ENCODE measurements at places on chromosomes 1 and 21.

GRCh38 chr1:170624146-170624545, 39.8 kb upstream of the PRRX1 start:
- DNase-seq = no peak

GRCh38 chr1:29783508-29784275, 547.4 kb downstream of the PTPRU start:
- DNase-seq = no peak

DNA sequence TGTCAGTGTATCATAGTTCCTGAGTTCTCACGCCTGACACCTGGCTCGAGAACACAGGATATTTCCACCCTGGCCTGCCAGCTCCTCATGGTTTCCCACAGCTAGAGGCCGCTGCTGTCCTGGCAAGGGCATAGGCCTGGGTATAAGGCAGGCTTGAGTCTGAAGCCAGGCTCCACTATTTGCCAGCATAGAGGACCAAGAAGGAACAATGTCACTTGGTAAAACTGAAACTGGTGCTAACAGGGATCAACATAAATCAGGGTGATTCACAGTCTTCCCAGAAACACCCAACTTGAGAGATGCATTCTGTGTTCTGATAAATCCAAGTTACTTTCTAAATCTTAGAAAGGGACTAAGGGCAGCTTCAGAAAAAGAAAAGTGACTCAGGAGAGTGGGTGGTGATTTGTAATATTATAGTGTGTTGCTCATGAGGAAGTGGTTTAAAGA, 6.9 kb upstream of the S100A2 start:
- peak; percentile 67 for DNase-seq

- peak; percentile 46 for DNase-seq
Observed at GRCh38 chr1:212228591-212229119, 56.6 kb upstream of the PPP2R5A start.

DNA sequence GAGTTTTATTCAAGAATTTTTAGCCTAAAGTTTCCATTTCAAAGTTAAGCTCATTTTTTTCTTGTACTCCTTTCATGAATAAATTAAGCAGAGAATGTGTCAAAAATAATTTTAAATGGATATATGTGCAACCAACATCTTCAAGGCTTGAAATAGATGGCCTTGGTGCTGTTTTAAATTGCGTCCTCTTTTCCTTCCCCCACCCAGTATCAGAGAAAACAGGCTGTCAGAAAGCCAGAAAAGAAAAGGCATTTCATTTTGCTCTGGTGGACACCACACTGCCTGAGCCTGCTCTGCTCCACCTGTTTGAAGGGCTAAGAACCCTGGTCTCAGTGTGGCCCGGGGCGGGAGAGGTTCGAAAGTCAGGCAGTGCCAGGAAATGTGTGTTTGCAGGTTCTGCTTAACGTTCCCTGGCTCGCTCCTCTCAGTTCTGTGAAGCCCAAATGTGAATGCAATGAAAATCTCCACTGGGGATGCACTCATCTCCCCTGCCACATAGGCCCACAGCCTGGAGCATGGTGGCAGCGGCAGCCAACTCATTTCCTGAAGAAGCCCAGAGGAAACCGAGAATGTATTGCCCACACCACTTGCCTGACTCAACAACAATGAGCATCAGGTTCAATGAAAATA, 134.4 kb downstream of the SDCCAG8 start:
- no peak for DNase-seq

- DNase-seq = no peak
Observed at GRCh38 chr1:226749467-226749866, 10.4 kb upstream of the ITPKB start.

GRCh38 chr1:42037586-42037985, 115.6 kb upstream of the GUCA2B start:
- no peak for DNase-seq

DNA sequence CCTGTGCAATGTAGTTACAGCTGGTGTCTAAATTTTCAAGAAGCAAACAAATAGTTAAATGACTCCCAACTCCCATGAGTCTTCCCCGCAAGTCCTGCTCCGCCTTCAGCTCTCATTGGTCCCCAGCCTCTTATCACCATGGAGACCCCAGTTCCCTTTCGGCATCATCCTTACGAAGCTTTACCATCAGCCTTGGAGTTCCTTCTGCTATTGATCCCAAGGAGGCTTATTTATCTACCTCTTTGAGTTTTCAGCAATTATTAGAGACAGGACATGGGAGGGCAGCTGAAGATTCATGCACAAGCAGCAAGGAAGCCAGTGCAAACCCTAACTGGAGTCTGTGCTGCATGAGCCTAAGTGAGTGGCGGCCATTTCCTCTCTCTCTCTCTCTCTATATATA, 12.3 kb downstream of the KCNA2 start:
- DNase-seq = no peak

DNA sequence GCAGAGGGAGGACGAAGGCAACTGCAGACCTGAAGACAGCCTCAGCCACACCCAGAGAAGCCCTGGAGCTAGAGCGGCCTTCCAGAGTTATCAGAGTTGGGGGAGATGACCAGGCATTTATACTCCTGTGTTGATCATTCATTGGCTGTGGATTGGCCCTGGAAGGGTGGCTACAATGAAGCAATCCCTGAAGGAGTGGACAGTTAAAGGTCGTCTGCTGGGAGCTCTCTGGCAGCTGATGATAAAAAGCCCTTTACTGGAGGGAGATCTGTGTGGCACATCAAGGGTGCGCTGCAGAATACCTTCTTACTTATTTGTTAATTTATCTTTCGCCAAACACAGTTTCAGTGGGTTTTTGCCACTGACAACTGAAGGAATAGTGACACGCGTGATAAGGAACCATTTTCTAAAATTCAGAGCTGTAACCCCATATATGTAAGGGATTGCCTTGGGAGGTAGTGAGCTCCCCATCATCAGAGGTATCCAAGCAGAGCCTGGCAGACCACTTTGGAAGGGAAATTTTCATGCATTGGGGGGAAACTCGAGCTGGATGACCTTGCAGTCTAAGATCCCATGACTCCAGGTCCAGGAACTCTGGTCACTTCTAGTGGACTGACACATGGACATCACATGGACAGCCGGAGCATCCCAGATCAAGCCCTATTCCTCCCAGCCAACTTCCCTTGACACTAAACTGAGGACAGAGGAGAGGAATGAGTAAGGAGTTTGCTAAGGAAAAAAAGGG, 126.4 kb upstream of the GADD45A start:
- DNase-seq = no peak

GRCh38 chr1:25744636-25745425, 55.2 kb upstream of the SELENON start:
- DNase-seq = no peak

- no peak for DNase-seq
Observed at GRCh38 chr1:226639631-226640061, 91.1 kb downstream of the STUM start.

- DNase-seq = no peak
Observed at GRCh38 chr1:58722967-58723366, 23.1 kb upstream of the MYSM1 start.
